EH (cell line): ENCODE measurements at places on chromosomes 2 and 18.

DNA sequence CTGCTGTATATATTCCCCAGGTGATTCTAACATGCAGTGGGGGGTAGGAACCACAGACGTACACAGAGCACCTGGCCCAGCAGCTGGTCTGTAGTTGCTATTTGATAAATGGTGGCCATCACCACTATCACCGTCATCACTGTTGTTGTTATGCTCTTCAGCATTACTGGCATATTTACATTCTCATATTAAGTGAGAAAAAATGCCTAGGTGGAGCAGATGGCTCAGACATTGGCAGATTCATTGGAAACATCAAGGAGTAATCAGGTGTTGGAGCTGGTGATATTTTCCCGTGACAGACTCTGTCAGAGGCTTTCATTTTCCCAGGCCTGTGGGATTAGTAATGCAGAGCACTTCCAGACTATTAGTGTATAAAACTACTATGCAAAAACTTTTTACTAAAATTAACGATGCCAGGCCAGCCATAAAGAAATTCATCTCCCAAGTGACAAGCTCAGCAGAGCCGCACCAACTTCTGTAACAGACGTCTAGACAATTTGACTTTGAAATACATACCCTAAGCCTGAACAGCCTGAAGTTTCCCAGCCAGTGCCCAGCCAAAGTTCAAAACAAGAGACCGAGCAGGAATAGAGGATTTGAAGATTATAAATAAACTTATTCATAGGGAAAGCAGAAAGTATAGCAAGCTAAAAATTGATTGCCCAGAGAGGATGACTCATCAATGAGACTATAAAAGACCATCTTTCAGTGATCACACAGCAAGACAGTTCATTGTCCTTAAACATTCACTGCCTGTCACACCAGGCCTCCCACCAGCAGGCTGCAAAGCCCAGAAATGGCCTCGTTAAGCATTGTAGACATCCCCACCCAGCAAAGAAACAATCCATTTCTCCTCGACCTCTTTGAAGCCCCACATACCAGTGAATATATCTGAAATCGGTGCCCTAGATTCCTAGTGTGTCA lies 247.4 kb upstream of the CHAC2 start:
- no peak for DNase-seq

- no peak for DNase-seq
These were observed 75.9 kb downstream of the TMEM18 start for GRCh38 chr2:601387-601698.

- DNase-seq = peak; percentile 39
These were observed 27.2 kb downstream of the PPP3R1 start for GRCh38 chr2:68225119-68225632.

GRCh38 chr2:54644236-54644635 lies 79.2 kb upstream of the EML6 start:
- no peak for DNase-seq

DNA sequence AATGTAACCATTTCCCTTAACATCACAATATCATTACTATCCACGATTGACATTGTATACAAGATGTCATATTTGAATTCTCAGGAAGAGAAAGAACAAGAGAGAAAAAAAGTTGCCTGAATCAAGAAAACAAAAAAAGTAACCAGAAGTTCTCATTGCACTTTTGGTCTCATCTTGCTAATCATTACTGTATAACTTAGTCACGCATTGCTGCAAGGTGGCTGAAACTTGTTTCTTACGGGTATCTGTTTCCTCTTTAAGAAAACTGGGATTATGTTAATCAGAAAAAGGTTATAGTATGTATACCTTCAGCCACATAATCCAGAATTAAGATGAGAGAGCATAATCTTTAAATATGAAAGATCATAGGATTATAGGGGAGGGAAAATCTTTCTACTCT lies 639.7 kb upstream of the SYT4 start:
- DNase-seq = no peak

DNA sequence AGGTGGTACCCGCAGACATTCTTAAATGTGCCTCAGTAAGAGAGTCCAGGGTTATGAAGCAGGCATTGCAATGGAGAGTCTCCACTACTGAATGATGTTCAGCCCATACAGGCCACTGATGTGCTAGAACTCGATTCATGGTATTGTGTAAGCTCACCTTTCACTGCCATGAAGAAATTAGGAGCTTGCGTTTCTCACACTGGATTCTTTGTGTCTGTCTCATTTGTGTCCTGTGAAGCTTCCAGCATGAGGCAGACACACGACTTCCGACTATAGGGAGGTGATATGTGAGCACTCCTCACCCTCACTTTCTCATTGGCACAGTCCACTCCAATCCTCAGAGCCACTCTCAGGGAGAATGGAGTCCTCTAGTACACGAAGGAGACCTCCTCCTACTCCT lies 677.4 kb upstream of the RAB6C start:
- no peak for DNase-seq

DNA sequence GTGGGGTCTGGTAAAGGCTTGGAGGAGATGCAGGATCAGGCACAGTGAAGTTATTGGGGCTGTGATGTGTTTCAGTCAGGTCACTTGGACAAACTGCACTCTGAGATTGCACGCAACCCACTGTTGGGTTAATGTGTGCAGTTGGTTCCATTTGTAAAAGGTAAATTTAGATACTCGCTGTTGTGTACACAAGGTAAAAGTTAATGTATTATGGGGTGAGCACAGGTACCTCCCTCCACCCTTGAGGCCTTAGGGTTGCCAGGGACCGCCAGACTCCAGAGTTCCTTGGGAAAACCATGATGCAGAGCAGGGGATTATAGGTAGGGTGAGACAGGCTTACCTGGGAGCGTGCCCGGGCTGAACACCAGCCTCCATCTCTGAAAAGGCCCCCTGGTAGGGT lies 20.1 kb downstream of the IMPA2 start:
- DNase-seq = no peak

DNA sequence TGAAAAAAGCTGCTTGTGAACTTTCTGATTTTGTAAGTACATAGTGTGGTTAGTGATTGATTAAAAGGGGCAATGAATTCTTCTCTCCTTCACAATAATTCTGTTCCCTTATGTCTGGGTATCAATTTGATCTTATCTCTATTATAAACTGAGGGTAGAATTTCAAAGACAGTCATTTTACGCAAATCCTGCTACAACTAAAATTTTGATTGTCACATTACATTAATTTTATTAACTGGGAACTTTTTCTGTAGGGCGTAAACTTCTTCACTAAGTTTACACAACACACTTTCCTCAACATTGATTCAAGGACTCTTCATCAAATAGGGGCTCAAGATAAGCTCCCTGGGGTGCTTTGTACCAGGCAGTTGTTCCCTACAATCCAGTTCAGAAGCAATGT lies 5.0 kb upstream of the SLC8A1 start:
- DNase-seq = no peak

GRCh38 chr2:186518945-186519344 lies 32.9 kb downstream of the ZC3H15 start:
- DNase-seq = peak; percentile 37

- peak; percentile 73 for DNase-seq
These were observed 88.4 kb upstream of the NPAS2 start for GRCh38 chr2:100731535-100731981.

GRCh38 chr18:67381608-67382150 lies 134.8 kb downstream of the DSEL start:
- no peak for DNase-seq

GRCh38 chr18:41870191-41870590 lies 84.8 kb upstream of the PIK3C3 start:
- DNase-seq = no peak

- no peak for DNase-seq
These were observed 44.9 kb upstream of the REL start for GRCh38 chr2:60836491-60836890.

- no peak for DNase-seq
These were observed 98.7 kb downstream of the GRB14 start for GRCh38 chr2:164522561-164522981.

DNA sequence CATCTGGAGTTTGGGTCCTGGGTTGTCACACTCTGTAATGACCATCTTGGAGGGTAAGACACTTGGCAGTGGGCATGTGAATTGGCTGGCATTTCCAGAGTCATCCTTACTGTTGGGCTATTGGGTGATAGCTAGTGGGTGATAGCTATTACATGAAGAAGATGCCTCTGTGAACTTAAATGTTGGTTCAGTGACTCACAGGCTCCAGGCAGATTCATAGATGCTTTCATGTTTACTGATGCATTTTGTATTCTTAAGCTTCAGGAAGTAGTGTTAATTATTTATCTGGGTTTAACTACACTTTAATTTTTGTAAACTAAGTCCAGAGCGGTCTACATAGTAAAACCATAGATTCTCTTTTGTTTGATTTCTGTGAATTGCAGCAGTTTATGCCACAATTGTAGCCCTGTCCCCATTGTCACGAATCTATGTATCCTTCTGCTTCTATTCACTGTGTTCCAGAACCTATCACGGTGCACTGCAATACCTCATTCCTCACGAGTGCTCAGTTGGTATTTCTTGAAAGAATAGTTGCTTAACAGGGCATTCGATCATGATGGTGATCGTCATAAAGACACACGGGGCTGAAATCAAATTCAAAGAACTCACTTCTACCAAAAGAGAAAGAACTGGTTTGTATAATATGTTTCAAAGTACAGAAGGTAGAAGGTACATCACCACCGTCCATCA lies 79.7 kb downstream of the GBX2 start:
- peak; percentile 60 for DNase-seq

DNA sequence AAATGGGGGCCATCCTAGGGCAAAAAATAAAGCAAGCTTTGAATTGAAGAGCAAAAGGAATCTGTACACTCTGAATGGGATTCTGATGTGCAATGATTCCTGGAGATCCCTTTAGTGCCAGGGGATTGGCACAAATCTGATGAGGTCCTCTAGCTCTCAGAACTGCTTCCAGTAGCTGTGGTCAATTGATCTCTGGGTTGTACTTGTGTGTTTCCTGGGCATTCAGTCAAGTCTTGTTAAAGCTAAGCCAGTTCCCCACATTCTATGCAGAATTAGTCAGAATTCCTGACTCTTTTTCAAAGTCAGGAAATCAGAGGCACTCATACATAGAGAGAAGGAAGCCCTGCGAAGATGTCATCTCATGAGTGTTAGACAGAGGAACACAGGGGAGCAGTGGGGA lies 161.3 kb downstream of the DNER start:
- DNase-seq = peak; percentile 45
